ENCODE measurements at places on chromosomes 11 and 22.

- no peak for DNase-seq
These were observed 46.6 kb downstream of the KCNQ1OT1 start for GRCh38 chr11:2653198-2653551.

- DNase-seq: no peak
These were observed 19.7 kb downstream of the OR51E2 start for GRCh38 chr11:4677948-4678347.

DNA sequence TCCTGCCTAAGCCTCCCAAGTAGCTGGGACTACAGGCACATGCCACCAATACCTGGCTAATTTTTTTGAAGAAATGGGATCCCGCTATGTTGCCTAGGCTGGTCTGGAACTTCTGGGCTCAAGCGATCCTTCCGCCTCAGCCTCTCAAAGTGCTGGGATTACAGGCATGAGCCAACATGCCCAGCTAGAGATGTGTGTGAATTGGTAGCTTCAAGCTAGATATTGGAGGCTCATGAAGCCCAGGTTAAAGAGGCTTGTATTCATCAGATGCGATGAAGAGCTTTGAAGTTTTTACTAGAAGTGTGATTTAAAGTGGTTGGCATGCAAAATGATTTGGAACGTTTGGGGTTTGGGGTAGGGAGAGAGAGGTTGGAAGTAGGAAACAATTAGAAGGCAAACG is 19.6 kb downstream of the NF2 start:
- no peak for DNase-seq

DNA sequence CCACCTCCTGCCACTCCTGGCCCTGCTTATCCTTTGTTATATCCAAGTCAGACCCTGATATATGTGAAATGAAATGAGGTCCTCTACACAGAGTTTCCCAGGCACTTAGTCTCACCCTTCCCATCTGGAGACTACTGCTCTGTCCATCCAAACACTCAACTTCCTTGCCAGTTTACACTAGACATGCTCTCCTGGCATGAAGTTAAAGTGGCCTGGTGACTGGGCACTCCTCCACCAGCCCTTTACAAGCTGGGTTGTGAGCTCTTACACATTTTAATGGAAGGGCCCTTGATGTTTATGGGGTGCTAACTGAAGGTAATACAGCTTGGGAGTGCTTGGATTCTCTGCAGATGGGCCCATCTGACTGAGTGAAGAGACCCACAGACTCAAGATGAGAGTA is 216.1 kb upstream of the NARS2 start:
- DNase-seq: no peak

DNA sequence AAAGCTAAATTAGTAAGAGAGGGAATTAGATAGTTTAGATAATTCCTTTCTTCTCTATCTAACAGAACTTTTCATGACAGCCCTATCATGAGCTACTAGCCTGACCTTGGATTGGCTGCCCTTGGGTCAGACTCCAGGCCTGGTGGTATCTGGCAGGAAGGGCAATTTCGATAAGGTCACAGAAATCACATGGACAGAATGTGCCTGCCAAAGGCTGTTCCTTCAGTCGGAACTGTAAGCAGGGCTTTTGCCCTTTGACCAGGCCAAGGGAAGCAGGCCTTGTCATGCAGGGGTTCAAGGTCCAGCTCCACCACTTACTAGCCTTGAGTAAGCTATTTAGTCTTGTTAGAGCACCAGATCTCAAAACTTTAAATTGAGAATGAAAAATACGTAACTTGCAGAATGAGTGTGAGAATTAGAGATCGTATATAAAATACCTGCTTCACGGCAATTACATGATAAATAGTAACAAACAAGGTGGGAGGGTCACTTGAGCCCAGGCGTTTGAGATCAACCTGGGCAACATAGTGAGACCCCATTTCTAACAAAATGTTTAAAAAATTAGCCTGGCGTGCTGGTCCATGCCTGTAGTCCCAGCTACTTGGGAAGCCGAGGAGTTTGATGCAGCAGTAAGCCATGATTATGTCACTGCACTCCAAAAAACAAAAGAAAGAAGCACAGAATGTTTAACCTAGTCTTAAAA is 60.8 kb upstream of the SC5D start:
- DNase-seq: no peak

DNA sequence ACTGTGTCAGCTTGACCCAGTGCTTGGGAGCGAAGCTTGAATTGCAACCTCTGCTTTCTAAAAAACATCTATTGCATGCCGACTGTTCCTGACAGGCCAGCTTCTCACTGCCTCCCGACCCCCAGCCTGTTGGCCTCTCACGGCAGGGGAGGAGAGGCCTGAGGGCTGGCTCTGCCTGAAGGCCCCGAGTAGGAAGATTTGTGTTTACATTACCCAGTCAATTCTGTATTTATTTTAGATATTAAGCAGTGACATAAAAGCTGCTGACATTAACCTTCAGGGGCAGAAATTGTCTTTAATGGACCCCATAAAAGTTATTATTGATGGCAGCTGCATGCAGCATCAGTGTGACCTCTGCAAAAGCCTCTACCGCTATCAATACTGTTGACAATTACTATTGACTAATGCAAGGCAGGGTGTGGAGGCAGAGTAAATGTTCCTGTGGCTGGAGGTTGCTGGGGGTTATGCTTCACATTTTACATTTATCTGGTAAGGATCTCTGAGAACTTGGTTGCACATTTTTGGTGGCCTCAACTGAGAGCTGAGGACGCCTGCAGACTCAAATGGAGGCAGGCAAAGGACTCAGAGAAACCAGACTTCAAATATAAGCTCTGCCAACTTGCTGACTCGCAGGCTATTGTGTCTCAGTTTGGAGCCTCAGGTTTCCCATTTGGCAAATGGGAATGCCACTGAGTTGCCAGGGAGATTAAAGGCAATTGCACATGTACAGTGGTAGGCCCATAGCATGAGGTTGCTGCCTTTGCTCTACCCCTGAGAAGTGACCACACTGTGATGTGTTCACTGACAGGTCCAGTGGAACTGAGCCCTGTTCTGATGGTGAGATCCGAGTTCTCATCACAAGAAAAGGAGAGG is 380.5 kb downstream of the TENM4 start:
- DNase-seq: no peak

DNA sequence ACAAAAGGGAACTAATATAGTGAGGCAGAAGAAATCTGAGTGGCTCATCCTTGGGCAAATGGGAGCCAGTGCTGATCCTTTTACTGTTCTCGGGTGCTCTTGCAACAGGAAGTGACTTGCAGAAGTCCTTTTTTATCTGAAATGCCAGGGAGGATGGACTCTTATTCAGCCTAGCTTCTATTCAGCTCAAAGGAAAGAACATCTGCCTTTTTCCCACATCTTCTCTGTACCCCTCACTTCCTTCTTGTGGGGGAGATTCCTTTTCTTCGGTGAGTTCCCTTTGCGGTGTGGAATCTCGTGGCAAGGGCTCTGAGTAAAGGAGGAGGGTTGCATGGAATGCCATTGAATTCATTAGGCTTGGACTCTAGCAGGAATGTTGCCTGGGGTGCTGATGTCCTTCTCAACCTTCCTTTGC is 76.2 kb downstream of the ZBTB16 start:
- no peak for DNase-seq

DNA sequence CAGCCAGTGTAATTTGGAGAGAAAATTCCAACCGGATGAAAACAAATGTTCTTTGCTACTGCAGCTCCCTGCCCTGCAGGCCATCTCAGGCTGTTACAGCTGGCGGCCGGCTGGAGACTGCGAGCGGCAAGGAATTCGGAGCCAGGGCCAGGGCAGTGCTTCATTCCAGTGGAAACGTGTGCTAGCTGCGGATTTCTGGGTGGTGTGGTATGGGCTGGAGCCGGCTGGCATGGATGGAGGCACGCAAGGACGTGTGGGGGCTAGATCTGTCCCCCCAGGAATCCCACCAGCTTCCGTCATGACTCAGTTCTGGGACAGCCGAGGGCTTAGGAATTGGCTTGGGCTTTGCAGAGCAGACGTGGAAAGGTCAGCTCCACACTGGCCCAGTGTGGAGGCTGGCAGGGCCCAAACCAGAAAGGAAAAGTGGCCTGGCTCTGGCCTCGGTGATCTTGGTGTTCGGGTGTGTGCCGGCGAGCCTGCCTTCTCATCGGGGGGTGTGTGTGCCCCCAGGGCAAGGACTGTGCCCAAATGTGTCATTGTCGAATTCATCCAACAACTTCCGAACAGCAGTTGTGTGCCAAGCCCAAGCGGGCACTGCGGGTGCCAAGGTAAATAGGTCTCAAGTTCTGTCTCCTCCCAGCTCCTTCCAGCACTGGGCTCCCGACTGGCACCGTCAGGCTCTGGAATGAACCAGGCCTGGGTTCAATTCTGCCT is 48.1 kb upstream of the SHISAL1 start:
- peak; percentile 49 for DNase-seq

- DNase-seq: no peak
These were observed 396.7 kb downstream of the BUD13 start for GRCh38 chr11:116376054-116376453.

- DNase-seq: no peak
These were observed 462.9 kb downstream of the TBC1D22A start for GRCh38 chr22:47225080-47225930.

DNA sequence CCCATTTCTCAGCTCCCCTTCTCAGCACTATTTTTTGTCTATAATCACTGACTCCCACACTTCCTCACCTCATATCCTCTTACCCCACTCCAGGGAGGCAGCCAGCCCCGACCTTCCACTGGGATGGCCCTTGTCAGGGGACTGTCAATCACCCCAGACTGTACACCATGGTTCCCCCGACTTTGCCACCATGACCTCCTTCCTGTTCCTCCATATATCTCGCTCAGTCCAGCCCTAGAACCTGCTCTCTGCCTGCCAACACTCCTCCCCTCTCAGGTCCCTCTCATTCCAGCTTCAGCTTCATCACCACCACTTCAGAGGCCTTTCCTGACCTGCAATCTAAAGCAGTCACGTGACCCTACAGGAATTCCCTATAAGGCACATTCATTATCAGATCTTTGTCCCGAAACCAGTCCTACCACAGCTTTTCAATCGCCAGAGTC is 16.5 kb downstream of the PRPF19 start:
- DNase-seq: no peak

- DNase-seq: no peak
These were observed 53.1 kb upstream of the CEP295 start for GRCh38 chr11:93608364-93608763.

GRCh38 chr11:129637983-129638776 is 177.5 kb upstream of the TMEM45B start:
- DNase-seq: no peak

- DNase-seq: no peak
These were observed 192.4 kb upstream of the API5 start for GRCh38 chr11:43119275-43119970.

DNA sequence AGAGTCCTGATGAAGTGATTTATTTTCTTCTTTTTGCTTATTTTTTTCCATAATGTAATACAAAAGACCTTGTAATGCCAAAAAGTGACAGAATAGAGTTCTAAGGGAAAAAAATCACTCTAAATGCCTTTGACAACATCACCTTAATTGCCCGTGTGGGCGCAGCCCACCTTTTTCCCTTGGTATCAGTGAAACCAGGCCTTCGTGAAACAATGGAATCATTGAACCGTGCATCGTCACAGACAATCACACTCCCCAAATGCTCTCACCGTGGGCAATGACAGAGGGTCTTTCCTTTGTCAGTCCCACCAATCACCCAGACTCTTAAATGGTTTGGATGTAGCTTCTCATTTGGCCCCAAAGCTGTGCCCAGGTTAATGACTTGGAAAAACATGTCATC is 9.6 kb upstream of the SLC6A5 start:
- no peak for DNase-seq

- no peak for DNase-seq
These were observed 62.5 kb downstream of the LUZP2 start for GRCh38 chr11:24559315-24559714.

- DNase-seq: no peak
These were observed 116.6 kb downstream of the NAV2 start for GRCh38 chr11:19829109-19829837.

DNA sequence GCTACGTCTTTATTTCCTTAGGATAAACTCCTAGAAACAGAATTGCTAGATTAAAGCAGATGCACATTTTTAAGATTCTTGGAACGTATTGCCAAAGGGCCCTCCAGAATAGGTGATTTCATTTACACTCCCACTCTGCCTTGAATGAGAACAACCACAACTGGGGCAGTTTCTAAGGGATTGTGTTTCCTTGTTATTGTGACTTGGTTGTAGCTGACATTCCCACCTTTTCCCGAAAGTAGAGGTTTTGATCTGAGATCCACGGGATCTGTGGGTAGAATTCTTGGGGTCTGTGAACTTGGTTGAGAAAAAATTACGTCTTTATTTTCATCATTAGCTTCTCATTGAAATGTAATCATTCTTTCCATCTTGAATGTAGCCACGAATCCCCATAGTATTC is 21.5 kb downstream of the LRRC32 start:
- no peak for DNase-seq

- DNase-seq: no peak
These were observed 274.8 kb downstream of the CTTN start for GRCh38 chr11:70672991-70673653.

GRCh38 chr11:1448882-1449281 is 37.7 kb downstream of the MOB2 start:
- DNase-seq: peak; percentile 62

DNA sequence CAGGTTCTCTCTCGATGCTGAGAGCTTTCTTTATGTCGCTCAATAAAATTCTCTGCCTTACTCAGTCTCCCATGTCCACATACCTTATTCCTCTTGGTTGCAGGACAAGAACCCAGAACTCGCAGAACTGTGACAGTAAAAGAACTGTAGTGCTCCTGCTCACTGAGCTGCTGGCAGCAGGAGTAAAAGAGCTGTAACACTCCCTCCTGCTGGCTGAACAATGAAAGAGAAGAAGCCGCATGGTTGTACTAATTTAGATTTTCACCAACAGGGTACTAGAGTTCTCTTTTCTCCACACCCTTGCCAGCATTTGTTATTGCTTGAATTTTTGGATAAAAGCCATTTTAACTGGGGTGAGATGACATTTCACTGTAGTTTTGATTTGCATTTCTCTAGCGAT is 433.2 kb downstream of the GUCY1A2 start:
- no peak for DNase-seq

GRCh38 chr22:44706488-44706887 is 4.5 kb downstream of the PRR5 start:
- no peak for DNase-seq

- DNase-seq: no peak
These were observed 120.8 kb upstream of the SLC5A12 start for GRCh38 chr11:26842478-26843282.

DNA sequence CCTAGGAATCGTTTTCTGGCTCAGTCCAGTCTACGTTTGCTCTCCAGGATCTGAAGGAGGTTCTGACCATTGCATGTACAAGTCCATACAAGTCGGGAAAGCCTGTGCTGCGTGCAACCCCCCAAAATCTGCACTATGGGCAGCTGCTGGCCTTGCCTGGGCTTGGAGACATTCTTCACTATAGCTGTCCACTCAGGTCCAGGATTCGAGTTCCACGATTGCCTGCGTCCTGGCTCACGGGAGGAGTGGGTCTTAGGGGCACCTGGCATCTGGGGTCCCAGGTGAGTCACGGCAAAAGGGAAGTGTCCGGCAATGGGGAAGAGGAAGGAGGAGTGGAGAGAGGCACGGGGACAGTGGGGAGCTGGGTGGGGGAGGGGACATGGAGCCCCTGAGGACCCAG is 563.0 kb downstream of the BRD1 start:
- DNase-seq: peak; percentile 61

Data from posterior cingulate gyrus (tissue), 11 donors.